ENCODE measurements at places on chromosomes 13 and 19. TPM values are rescaled to one million over a fixed set of nuclear protein-coding genes. Genes with fewer than 3 reads are reported as not detected.

Gene NR2F6
- 134 TPM for total RNA-seq

Gene ZNF253
- total RNA-seq = 59.4 TPM

Gene RNF17
- not detected for total RNA-seq

Gene FCER2
- not detected for total RNA-seq

Gene SPRED3
- total RNA-seq = 13.0 TPM

Gene CYP2A7
- total RNA-seq = not detected

Gene SELENOV
- total RNA-seq = 6.5 TPM

Gene LIN37
- total RNA-seq = 12.7 TPM

Gene KLF1
- total RNA-seq = not detected

Gene KLF12
- total RNA-seq = 25.4 TPM

Gene TNNT1
- total RNA-seq = 5.5 TPM

Gene FFAR2
- 1.9 TPM for total RNA-seq

Gene KANK3
- 0.36 TPM for total RNA-seq

Gene CD33
- total RNA-seq = not detected

Gene CEACAM7
- total RNA-seq = not detected

Gene HRC
- total RNA-seq = 2.1 TPM

Gene DACT3
- total RNA-seq = 2.6 TPM

Gene MED16
- 87.2 TPM for total RNA-seq

Gene PRSS57
- not detected for total RNA-seq

Gene UPK1A
- total RNA-seq = not detected
